Activated CD4-positive, alpha-beta memory T cell treated with anti-CD3 and anti-CD28 coated beads, Interleukin-2, amount 10 ng/mL, durations not matched to agents 7 days and 5 days (primary cell): ENCODE measurements at places on chromosomes 3 and 15. TPM values are rescaled to one million over a fixed set of nuclear protein-coding genes. Genes with fewer than 3 reads are reported as not detected.

BSN gene
- total RNA-seq, result 0.03 TPM

DNA sequence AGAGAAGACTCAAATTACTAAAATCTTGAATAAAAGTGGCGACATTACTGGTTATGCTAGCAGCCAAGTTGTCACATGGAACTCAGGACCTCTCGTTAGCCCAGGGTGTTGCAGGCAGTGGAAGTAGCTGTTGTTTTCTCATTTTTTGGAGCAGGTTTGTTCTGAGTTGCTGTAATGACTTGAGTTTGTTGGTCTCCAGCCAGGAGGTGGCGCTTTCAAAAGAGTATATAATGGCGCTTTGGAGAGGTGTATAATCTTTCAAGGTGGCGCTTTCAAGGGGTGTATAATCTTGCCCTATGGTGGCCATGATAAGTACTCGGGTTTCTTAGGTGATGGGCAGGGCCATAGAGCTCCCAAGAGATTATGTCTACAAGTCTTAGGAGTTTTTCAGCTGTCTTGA, 632.7 kb downstream of the NTRK3 start:
- no peak overlapping the region for H3K4me3 ChIP-seq
- no peaks in the 10 kb centered on the region for H3K4me1 ChIP-seq
- no peak overlapping the region for H3K27ac ChIP-seq
- no peaks in the 10 kb centered on the region for H3K27me3 ChIP-seq
- DNase-seq, result no peak

DNA sequence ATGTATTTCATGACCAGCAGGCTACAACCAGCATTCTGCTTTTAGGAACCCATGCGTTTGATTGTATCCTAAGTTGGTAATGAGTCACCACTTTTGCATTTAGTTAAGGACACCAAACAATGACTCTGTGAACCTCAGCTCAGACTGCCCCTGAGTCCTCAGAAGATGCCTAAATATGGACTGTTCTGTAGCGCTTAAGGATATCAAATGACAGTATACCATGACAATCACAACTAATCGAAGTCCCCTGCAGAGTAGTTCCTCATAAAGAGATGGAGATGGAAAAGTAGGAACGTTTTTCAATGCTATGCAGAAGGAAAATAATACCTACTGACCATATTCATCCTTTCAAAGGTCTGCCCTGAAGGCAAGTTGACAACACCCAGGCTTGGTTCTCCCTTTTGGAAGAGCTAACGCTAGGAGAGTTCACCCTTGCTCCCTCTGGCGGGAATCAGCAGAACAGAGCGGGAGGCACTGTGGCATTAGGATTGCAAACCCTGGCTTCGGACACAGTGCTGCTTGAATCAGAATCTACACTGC, 508.6 kb downstream of the FHIT start:
- no peaks in the 10 kb centered on the region for H3K4me1 ChIP-seq
- no peaks in the 10 kb centered on the region for H3K36me3 ChIP-seq
- H3K27ac ChIP-seq, result no peak overlapping the region
- no peak for DNase-seq
- no peak overlapping the region for H3K4me3 ChIP-seq

- peak overlapping the region; percentile 11 for H3K4me3 ChIP-seq
- H3K27ac ChIP-seq, result peak overlapping the region; percentile 67
- peak; percentile 65 for DNase-seq
- no peaks in the 10 kb centered on the region for H3K27me3 ChIP-seq
- peaks cover 19% of the 10 kb centered on the region for H3K36me3 ChIP-seq
Observed at GRCh38 chr15:52481915-52482314, 46.8 kb downstream of the MYO5A start.

GRCh38 chr15:46543626-46544025, 908.8 kb downstream of the SQOR start:
- H3K27me3 ChIP-seq, result no peaks in the 10 kb centered on the region
- H3K4me3 ChIP-seq, result no peak overlapping the region

GATA2 gene
- total RNA-seq, result 0.08 TPM

COLQ gene
- total RNA-seq, result 5.2 TPM

AGBL1 gene
- not detected for total RNA-seq

GRCh38 chr3:59319442-59319841, 269.6 kb upstream of the CFAP20DC start:
- no peak overlapping the region for H3K27ac ChIP-seq
- H3K27me3 ChIP-seq, result no peaks in the 10 kb centered on the region
- no peaks in the 10 kb centered on the region for H3K36me3 ChIP-seq
- no peak overlapping the region for H3K4me3 ChIP-seq
- peaks cover 5% of the 10 kb centered on the region for H3K4me1 ChIP-seq

DNA sequence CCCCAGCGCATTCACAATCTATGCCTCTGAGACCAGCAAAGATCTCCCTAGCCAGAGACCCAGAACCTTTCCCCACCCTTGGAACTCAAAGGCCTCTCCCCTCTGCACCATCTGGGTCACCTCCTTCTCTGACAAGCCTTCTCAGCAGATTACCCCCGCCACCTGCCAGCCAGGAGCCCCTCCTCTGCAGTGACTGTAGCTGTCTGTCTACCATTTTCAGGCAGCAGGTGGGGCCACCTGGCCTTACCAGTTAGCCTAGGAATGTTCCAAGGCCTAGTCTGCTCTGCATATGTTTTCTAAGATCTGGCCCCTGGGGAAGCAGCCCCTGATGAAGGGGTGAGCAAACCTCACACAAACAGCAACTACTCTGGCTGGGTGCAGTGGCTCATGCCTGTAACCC, 2.4 kb downstream of the MYLK start:
- no peaks in the 10 kb centered on the region for H3K36me3 ChIP-seq
- H3K4me3 ChIP-seq, result no peak overlapping the region
- no peak for DNase-seq
- no peak overlapping the region for H3K27ac ChIP-seq
- peaks cover 22% of the 10 kb centered on the region for H3K4me1 ChIP-seq
- peaks cover 43% of the 10 kb centered on the region for H3K27me3 ChIP-seq

ANAPC13 gene
- 27.4 TPM for total RNA-seq

GOLGA8N gene
- total RNA-seq, result 13.2 TPM

LZTFL1 gene
- total RNA-seq, result 7.9 TPM

- H3K4me3 ChIP-seq, result no peak overlapping the region
- no peaks in the 10 kb centered on the region for H3K27me3 ChIP-seq
- no peaks in the 10 kb centered on the region for H3K4me1 ChIP-seq
- no peak for DNase-seq
- no peak overlapping the region for H3K27ac ChIP-seq
- peaks cover 14% of the 10 kb centered on the region for H3K36me3 ChIP-seq
Observed at GRCh38 chr3:188523291-188523690, 369.3 kb downstream of the LPP start.

- peak; percentile 32 for DNase-seq
- H3K4me3 ChIP-seq, result peak overlapping the region; percentile 74
- peak overlapping the region; percentile 86 for H3K27ac ChIP-seq
- peaks cover 89% of the 10 kb centered on the region for H3K4me1 ChIP-seq
Observed at GRCh38 chr15:75043509-75044257, 20.3 kb downstream of the PPCDC start.

DNAH12 gene
- total RNA-seq, result 0.03 TPM

GOLGA6L10 gene
- total RNA-seq, result 1.1 TPM

- H3K36me3 ChIP-seq, result no peaks in the 10 kb centered on the region
- H3K27me3 ChIP-seq, result peaks cover 17% of the 10 kb centered on the region
- H3K4me3 ChIP-seq, result no peak overlapping the region
- DNase-seq, result no peak
- no peak overlapping the region for H3K27ac ChIP-seq
Observed at GRCh38 chr15:62601777-62602545, 436.9 kb upstream of the C2CD4B start.

LRRC31 gene
- not detected for total RNA-seq

TNFAIP8L3 gene
- 0.13 TPM for total RNA-seq

GRCh38 chr3:14899993-14900618, 47.3 kb upstream of the NR2C2 start:
- peaks cover 4% of the 10 kb centered on the region for H3K4me1 ChIP-seq
- H3K27ac ChIP-seq, result no peak overlapping the region
- no peaks in the 10 kb centered on the region for H3K36me3 ChIP-seq
- DNase-seq, result no peak

DNA sequence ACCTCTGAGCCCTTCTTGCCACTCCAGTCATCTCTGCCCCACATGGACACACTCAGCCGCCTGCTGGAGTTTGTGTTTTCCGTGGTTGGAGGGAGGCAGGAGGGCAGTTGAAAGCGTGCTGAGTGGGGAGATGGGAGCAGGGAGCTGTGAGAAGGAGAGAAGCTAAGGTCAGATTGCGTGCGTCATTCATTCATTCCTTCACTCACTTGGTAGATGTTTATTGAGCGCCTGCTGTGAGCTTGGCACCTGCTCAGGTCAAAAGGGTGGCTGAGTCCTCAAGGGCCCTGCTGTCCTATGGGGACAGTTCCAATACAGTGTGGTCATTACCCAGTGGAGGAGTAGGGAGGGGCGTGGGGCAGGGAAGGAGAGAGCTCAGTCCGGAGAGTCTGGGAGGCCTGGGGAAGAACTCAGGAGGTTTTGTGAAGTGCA, 23.5 kb downstream of the LIMD1 start:
- peaks cover 8% of the 10 kb centered on the region for H3K4me1 ChIP-seq
- H3K27me3 ChIP-seq, result no peaks in the 10 kb centered on the region
- DNase-seq, result no peak
- H3K36me3 ChIP-seq, result peaks cover 40% of the 10 kb centered on the region
- H3K4me3 ChIP-seq, result no peak overlapping the region

DNA sequence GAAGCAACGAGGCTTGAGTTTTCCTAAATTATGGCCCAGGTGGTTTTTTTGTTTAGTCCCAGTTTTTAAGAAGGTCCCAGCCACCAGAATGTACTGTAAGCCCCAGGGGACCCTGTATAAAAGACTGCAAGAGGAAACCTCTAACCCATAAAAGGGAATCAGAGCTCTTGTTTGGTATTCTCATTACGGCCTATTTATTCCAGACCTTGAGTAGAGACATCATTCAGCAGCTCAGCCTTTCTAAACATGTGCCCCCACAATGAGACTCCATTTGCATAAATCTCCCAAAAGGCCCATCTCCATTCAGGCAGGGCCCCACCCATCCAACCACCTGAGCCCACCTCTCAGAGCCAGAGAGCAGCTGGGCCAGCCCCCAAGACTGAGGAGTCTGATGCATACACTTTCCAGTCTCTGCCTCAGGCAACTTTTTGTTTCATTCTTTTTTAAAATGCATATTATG, 25.7 kb downstream of the ZDHHC3 start:
- H3K4me3 ChIP-seq, result no peak overlapping the region
- H3K27ac ChIP-seq, result no peak overlapping the region

GRCh38 chr15:77546050-77546501, 86.6 kb downstream of the LINGO1 start:
- DNase-seq, result no peak
- no peaks in the 10 kb centered on the region for H3K36me3 ChIP-seq
- H3K27me3 ChIP-seq, result no peaks in the 10 kb centered on the region
- peaks cover 8% of the 10 kb centered on the region for H3K4me1 ChIP-seq
- no peak overlapping the region for H3K4me3 ChIP-seq
